Left renal pelvis (tissue), 4 donors: ENCODE measurements at places on chromosomes 7 and 10.
A peak's percentile ranks its signal among the peaks of the same experiment; 100 is the strongest.

- no peak for DNase-seq
Observed at GRCh38 chr10:114615600-114616007, 42.5 kb downstream of the ABLIM1 start.

GRCh38 chr10:121680879-121681655 lies 82.8 kb upstream of the FGFR2 start:
- DNase-seq, result no peak

- DNase-seq, result no peak
Observed at GRCh38 chr7:2713978-2714377, 26.0 kb downstream of the AMZ1 start.

- DNase-seq, result peak; percentile 46
Observed at GRCh38 chr7:143008007-143008901, 18.7 kb downstream of the OR9A2 start.

GRCh38 chr10:51972733-51973346 lies 273.4 kb upstream of the CSTF2T start:
- no peak for DNase-seq

- no peak for DNase-seq
Observed at GRCh38 chr7:121414436-121414835, 18.3 kb upstream of the FAM3C start.

- DNase-seq, result no peak
Observed at GRCh38 chr10:128001363-128001745, 94.5 kb downstream of the PTPRE start.

DNA sequence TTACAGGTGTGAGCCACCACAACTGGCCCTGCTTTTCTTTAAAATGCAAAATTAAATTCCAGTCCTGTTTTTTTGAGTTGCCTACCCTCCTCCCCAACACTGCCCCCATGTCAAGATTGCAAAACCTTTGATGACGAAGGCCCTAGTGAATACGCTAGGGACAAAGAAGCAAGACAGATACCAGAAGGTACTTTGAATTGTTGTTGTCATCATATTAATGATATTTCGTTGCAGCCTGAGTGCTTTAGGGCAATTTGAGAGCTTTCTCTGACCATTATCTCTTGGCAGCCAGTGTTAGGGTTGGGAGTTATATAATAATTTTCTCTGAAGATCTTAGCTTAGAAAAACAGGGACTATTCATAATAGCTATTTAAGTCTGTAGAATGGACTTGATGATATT lies 7.1 kb downstream of the CCSER2 start:
- no peak for DNase-seq

DNA sequence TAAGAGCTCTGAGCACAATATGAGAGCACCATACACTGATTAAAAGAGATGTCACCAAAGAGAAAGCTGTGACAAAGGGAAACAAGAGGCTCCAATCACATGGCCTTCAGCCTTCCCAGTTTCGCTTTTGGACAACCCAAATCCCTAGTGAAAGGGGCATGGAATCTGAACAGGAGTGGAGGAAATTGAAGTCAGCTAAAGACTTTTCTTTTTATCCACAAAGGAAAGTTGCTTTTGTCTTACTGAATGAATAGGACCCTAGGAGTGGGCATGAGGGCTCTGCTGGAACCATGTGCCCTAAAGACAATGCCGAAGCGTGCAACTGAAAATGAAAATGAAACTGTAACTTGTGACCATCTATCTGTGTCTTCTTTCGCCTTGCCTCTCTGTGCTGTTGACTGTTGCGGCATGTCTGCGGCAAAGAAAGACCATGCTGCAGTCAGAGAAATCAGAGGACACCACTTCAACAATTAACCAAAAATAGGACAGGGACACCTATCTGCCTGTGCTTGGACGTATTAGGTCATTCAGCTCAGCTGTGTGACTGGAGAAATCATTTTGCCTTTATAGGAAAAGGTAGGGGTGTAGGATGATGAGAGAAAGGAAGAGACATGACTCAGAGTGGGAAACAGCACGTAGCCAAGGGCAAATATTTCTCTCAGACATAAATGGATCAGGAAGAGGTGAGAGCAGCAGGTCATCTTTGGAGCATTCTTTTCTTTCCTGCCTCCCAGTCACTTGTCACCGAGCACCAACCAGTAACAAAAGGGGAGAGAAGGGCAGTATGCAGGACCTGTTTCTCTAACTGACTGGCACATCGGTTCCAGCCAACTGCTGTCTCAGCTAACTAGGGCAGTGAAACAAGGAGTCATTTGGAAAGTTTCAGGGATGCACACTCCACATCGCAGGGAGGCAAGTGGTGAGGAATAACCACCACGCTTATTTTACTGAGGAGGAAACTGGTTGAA lies 12.3 kb downstream of the CAV2 start:
- DNase-seq, result no peak

GRCh38 chr7:108152198-108152597 lies 22.0 kb upstream of the LAMB4 start:
- no peak for DNase-seq

GRCh38 chr10:101986624-101986971 lies 69.4 kb downstream of the ARMH3 start:
- no peak for DNase-seq
